ENCODE measurements at places on chromosomes 1 and 21.

GRCh38 chr1:87673748-87674147, 345.1 kb downstream of the LMO4 start:
- no peak for DNase-seq

GRCh38 chr1:193192586-193192985, 6.2 kb upstream of the B3GALT2 start:
- no peak for DNase-seq

- DNase-seq: no peak
Measured at GRCh38 chr1:7052701-7053100, 267.4 kb downstream of the CAMTA1 start.

GRCh38 chr1:210942513-210942912, 191.4 kb downstream of the KCNH1 start:
- DNase-seq: no peak

GRCh38 chr1:59452026-59452425, 155.1 kb downstream of the FGGY start:
- DNase-seq: no peak

DNA sequence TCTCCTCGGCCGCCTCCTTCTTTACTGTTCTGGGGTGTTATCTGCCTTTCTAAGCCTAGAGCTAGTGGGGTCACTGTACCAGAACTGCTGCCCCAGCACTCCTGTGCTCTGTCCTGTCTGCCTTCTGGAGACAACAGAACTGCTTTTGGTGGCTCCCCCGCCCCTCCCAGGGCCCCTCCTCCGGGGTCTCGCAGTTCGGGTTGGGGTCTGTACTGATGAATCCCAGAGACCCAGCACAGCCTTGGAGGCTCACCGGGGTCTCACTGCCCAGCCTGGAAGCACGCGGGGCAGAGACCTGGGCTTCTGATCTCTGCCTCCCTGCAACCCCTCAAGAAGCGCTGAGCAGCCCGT, 3.2 kb upstream of the PLEKHA6 start:
- no peak for DNase-seq

DNA sequence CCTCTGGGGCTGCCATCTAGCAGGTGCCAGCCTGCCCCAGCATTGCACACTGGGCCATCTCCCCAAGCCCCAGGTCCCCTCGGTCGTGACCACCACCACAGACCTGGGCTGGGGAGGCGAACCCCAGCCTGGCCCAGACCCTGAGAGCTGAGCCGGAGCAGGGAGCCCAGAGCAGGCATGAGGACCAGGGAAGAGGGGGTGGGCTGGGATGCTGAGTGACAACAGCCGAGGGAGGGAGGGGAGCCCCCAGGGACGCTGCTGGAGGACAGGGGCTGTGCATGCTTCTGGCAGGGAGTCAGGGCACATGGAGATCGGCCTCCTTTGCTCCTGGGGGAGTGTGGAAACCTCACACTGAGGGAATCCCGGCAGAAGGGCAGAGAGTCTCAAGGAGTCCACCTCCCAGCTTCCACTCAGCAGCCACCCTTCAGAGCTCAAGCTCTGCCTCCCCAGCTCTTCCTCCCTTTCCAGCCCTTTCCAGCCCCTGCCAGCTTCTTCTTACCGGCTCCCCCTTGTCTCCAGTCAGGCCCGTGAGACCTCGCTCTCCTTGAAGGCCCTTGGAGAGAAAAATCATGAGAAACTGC, 23.7 kb upstream of the PEF1 start:
- no peak for DNase-seq

DNA sequence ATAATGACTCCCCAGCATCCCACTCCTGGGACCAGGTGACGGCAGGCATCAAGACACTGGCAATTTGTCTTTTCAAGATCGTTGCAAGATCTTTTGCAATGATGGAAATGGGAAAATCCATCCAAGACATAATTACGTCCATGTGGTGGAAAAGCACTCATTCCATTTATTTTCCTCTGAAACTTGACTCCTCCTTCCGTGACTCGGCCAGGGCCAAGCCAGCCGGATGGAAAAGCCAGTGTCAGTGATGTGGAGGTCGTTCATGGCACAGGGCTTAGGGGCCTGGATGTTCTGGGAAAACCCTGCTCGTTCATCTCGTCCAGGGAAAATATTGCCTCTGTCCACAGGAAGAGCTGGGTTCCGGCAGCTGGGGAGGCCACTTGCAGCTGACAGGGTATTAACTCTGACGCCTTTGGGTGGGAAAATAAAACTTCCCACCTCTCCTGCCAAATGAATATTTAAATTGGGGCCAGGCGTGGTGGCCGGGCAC, 46.2 kb downstream of the C1orf198 start:
- DNase-seq: peak; percentile 92

DNA sequence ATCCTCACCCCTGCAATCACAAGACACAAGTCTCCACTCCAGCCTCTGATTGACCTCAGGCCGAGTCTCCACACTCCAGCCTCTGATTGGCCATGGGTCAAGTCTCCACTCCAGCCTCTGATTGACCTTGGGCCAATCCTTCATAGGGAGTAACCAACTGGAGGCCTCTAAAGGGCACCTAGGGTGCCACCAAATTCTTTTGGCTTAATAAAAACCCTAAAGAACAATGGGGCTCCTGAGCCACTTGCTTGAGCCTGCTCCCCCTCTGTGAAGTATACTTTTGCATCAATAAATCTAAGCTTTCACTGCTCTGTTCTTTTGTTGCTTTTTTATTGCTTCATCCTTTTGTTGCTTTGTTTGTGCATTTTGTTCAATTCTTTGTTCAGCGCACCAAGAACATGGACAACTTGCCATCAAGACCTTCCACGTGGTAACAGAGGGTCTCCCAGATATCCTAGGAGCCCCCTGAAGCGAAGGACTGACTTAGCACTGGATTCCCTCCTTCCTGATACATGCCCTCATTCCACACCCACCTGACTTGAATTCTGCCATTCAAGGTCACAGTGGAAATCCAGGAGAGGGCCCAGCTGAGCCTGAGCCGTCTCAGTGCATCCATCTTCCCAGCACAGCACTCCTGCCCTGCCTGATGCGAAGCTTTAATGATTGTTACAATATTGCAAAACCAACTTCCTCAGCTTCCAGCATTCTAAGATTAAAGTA, 152.9 kb downstream of the NPHP4 start:
- DNase-seq: no peak

- DNase-seq: no peak
Measured at GRCh38 chr21:44407493-44407892, 47.8 kb upstream of the LRRC3 start.

GRCh38 chr1:115351143-115351542, 13.1 kb upstream of the NGF start:
- DNase-seq: no peak

GRCh38 chr1:216847397-216848036, 124.3 kb upstream of the ESRRG start:
- DNase-seq: no peak

DNA sequence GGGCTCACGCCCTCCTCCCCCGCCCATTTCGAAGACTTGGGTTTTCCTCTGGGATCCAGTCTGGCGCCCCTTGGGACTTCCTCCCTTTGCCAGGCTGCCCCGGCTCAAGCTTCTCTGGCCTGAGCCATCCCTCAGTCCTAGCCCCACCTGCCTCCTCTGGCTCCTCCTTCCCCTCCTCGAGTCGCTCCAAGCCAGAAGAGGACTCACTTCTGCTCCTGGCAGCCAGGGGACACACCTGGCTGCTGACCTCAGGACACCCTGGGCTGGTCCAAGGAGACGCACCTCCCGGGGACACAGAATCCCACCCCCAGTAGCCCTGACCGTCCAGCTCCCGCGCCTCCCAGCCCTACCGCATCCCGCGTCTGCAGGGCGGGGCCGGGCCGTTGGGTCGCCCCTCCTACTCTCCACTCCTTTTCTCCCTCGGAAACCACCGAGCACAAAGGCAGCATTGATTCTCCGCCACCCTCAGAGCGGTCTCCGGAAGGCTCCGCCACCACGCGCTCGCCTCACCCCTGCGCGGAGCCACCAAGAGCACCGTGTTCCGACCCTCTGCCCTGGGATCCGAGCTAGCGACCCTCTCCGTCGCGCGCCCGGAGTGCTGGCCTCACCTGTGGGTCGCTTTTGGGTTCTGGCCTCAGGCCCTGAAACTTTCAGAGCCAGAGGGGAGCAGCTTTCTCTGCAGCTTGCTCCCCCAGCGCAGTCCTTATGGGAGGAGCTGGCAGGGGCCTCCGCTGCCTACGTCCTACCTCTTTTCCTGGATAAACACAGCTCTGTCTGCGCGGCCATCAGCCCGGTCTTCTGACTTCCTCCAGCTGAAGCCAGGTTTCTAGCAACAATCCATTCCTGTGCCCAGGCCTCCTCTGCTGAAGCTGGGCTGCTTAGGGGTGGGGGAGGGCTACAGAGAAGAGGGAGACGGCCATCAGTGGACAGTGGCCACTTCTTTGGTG, at the start of gene C2CD4D:
TSS of gene C2CD4D (minus strand) at position 364 of the 947 bp plus-strand sequence. CDS start 831 bp downstream, outside the sequence.
- no peak for DNase-seq

DNA sequence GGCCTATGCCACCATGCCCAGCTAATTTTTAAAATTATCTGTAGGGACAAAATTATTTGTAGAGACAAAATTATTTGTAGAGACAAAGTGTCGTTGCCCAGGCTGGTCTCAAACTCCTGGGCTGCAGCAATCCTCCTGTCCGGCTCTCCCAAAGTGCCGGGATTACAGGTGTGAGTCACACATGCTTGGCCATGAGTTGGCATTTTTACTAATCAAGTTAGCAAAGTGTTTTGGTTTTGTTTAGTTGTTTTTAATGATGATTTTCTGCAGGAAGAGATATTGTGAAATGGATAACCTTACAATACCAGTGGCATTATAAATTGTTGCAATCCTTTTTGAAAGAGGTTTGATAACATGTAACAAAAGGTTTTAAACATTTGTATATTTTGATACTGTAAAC, 65.3 kb upstream of the MAGI3 start:
- no peak for DNase-seq

GRCh38 chr1:198024782-198025181, 107.6 kb downstream of the LHX9 start:
- no peak for DNase-seq

GRCh38 chr1:27015260-27015659, 2.6 kb upstream of the TENT5B start:
- DNase-seq: no peak

DNA sequence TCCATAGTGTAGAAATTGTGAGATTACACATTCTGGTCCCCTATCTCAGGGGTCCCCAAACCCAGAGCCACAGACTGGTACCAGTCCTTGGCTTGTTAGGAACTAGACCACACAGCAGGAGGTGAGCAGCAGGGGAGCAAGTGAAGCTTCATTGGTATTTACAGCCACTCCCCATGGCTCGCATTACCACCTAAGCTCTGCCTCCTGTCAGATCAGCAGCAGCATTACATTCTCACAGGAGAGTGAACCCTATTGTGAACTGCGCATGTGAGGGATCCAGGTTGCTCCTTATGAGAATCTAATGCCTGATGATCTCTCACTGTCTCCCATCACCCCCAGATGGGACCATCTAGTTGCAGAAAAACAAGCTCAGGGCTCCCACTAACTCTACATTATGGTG, 229.7 kb upstream of the IRF2BP2 start:
- no peak for DNase-seq

- DNase-seq: no peak
Measured at GRCh38 chr1:168960595-168960994, 145.9 kb upstream of the ATP1B1 start.

DNA sequence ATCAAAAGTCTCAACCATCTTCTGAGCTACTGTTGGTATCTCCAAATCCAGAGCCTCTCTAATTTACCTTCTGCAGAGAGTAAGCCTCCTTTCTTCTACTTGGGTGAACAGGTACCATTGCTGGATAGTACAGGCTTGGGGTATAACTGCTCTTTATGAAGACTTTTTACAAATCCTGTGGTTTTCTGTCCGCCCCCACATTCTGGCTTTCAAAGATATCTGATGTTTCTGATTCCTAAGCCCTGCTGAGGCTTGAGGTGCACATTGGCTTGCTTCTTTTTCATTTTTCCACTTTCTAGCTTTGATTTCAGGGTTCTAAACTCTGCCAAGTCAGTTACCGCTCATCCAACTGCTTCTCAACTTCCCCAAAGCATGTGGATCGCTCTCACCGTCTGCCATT, 37.1 kb downstream of the TENT5C start:
- peak; percentile 1 for DNase-seq

DNA sequence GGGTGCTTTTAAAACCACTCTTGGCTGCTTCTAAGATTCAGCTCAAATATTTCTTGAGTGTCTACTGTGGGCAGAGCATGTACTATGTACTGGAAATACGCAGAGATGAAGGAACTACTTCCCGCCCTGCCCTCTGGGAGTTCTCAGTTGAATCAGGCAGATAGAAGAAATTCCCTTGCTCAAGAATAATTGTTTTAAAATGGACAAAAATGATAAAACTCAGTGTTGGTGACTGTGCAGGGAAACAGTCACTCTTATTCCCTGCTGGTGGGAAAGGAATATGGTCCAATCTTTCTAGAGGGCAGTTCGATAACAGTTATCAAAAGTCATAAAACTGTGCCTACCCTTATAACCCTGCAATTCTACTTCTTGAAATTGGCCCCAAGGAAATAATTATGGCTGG, 16.9 kb upstream of the GRHL3 start:
- no peak for DNase-seq

DNA sequence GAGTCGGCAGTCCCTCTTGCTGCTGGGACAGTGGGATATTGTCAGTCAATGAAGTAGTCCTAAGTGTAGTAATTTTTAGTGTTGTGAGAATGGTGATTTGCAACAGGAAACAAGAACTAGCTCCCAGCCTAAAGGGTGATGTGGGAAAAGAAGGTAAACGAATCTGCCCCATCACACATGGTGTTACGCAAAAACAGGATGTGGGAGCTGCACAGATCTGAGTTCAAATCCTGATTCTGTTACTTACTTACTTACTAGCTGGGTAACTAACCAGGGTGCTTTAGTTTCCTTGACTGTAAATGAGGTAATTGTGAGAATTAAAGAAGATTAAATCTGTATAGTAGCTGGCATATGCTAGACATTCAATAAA, 22.3 kb downstream of the NAV1 start:
- no peak for DNase-seq

- peak; percentile 92 for DNase-seq
Measured at GRCh38 chr1:27872059-27872801, at the start of gene THEMIS2. THEMIS2 (plus strand) TSS chr1:27872544; CDS start chr1:27872572, 28 bp downstream.

GRCh38 chr1:89356658-89357400, 7.0 kb upstream of the GBP6 start:
- no peak for DNase-seq

GRCh38 chr1:114258074-114258473, 104.4 kb upstream of the SYT6 start:
- no peak for DNase-seq

DNA sequence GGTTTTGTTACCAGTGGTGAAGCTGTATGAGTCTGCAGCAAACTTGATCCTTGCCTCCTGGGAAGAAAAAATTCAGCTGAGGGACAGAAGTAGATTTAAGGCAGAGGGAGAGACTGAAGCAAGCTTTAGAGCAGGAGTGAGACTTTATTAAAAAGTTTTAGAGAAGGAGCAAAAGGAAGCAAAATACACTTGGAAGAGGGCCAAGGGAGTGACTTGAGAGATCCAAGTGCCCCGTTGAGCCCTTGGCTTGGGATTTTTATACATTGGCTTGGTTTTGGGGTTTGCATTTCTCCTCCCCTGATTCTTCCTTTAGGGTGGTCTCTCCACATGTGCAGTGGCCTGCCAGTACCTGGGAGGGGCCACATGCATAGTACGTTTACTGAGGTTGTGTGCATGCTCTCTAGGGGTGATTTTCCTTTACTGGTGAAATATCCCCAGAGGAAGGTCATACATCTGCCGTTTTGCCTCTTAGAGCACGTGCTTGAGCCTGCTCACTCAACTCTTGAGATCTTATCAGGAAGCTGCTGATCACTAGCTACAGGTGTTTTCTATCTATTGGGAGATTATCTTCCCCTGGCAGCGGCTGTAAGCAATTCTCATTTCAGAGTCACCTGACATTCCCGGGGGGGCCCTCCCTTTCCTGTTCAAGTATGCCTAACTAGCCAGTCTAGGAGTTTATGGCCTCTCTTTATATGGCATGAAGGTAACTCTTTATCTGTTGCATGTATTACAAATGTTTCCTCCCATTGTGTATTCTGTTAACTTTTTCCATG, 20.3 kb downstream of the FASLG start:
- no peak for DNase-seq

- DNase-seq: no peak
Measured at GRCh38 chr21:26116456-26117011, 54.0 kb downstream of the APP start.
